ENCODE measurements at places on chromosomes 4 and X. TPM values are rescaled to one million over a fixed set of nuclear protein-coding genes. Genes with fewer than 3 reads are reported as not detected.

UGT8 gene
- total RNA-seq = not detected

NAP1L3 gene
- total RNA-seq = 10.3 TPM

INTU gene
- total RNA-seq = 9.1 TPM

DDX60 gene
- total RNA-seq = 16.0 TPM

HCCS gene
- 15.2 TPM for total RNA-seq

CLDN2 gene
- not detected for total RNA-seq

SPANXN4 gene
- not detected for total RNA-seq

EVC2 gene
- total RNA-seq = 10.7 TPM

HS3ST1 gene
- 3.1 TPM for total RNA-seq

EDA gene
- total RNA-seq = 0.35 TPM

ATP1B4 gene
- total RNA-seq = not detected

All from smooth muscle cell of the coronary artery (primary cell).